Stimulated activated CD8-positive, alpha-beta memory T cell treated with anti-CD3 and anti-CD28 coated beads, Interleukin-2, amount 100 ng/mL, for 1 hour (primary cell): ENCODE measurements at places on chromosomes 2 and 18.

DNA sequence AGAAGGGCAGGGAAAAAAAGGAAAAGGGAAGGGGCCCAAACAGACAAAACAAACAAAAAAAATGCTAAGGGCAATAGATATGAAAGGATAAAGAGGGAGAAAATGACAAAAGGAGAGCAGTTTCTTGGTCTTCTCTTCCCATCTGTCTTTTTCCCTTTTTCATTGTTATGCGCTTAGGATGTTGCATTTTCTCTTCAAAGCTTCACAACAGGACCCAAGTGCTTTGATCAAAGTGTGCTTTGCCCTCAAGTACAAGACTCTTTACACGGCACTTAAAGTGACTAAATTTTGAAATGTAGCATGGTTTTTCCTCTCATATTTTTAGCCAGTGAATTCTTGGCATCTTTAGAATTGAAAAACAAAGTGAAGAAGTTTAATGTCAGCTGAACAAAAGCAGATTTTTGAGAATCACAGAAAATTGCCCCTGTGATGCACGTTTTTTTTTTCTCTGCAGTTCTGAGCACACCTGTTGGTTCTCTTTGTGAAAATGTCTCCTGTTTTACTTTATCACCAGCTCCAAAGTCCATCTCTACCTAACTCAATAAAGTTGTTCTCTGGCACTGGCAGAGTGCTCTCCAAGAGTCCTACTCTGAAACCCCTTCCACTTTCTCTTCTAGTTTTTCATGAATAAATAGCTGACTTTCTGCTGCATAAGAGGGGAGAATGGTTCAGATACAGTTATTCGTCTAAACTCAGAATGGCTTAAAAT, 126.6 kb downstream of the KCNH7 start:
- DNase-seq = no peak

- DNase-seq = no peak
These were observed 1339.0 kb downstream of the LRP1B start for GRCh38 chr2:140791802-140792201.

DNA sequence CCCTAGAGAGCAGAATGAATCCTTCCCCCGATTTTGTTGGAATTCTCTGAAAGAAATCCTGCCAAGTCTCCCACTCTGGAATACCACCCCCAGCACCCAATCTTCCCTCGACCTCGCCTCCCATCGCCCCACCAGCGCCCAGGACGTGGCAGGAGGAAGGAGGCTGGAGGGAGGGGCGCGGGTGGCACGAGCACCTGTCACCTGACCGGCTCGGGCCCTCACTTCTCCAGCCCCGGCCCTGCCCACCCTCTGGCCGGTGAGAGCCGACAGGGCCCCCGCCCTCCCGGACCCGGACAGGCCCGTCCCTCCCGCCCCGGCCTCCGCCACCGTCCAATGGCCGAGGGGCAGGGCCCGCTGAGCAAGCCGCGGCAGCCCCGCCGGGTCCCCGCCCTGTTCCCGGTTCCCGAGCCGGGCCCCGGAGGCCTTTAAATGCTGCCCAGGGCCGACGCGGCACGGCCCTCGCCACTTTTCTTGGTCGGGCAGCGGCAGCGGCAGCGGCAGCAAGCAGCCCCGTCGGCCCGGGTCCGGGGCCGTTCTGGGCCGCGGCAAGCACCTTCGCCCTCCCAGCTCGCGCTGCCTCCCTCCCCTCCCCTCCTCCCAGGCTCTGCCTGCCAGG, at the start of gene LGALSL:
Gene LGALSL, plus strand, starts transcription at position 393 of the 616 bp plus-strand sequence. CDS start 384 bp downstream, outside the sequence.
- no peak for DNase-seq

DNA sequence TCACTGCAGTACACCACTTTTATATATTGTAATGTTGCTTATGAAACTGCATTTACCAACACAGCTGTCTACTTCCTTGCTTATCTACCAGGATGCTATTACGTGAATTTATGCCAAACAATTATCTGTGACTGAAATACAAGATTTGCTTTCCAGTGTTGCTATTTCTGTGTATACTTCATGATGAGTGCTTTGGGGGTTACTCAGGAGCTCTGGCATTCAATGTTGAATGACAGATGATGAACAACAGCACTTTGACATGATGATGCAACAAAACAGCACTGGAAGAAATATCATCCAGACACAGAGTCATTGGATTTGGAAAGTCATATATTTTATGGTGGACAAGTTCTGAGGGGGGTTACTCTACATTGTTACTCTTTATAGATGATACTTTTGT, 125.8 kb downstream of the NETO1 start:
- no peak for DNase-seq

DNA sequence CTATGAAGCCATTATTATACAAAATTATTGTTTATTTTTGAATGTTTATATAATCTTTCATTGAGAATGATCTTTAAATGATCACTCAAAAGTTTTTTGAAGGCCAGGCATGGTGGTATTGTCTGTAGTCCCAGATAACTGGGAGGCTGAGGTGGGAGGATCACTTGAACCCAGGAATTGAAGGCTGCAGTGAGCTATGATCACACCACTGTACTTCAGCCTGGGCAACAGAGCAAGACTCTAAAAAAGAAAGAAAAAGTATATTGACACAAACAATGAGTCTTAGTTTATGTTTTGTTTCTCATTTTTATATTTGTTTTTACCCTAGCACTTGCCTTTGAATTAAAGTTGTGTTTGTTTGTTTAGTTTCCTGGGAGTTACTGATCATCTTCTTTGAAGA, 2.3 kb downstream of the TWSG1 start:
- DNase-seq = no peak

DNA sequence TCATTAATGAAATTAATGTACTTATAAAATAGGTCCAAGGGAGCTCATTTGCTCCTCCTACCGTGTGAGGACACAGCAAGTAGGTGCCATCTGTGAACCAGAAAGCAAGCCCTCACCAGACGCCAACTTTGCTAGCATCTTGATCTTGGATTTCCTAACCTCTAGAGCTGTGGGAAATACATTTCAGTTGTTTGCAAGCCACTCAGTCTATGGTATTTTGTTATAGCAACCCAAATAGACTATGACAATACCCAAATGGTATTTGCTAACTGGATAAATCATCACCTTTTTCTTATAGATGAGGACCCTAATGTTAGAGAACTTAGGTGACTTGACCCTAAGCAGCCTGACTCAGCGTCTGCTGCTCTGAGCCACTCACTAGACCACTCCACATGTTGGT, 379.6 kb downstream of the HRH4 start:
- DNase-seq = no peak

DNA sequence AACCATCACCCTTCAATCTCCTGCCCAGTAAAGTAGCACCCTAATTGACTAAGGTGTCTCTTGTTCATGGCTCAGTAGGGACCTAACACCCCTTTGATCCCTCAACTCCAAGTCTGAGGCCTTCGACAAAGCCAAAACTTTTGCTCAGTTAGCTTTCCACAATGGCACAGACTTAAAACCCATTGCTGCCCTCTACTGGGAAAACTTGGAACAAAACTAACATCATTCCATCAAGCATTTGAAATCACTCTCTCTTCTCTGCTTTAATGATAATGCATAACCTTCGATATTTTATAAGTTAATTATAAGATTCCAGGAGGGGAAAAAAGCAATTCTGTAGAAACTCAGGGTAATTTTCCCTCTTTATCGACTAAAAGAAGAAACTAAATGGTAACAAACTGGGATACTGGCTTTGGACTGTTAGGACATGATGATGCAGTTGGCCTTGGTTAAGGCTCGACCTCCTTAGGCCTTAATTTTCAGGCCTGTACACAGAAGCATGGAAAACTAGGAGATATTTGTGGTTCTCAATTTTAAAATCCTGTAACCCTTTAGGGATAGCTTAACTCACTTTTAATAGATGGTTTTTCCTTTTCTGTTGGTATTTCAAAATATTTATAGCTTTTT, 127.8 kb downstream of the STK39 start:
- no peak for DNase-seq

- no peak for DNase-seq
These were observed 899.1 kb downstream of the TMEM182 start for GRCh38 chr2:103660947-103661346.

GRCh38 chr2:169182573-169182972, 113.2 kb downstream of the DHRS9 start:
- no peak for DNase-seq

GRCh38 chr2:238122287-238123217, 15.9 kb upstream of the KLHL30 start:
- no peak for DNase-seq

DNA sequence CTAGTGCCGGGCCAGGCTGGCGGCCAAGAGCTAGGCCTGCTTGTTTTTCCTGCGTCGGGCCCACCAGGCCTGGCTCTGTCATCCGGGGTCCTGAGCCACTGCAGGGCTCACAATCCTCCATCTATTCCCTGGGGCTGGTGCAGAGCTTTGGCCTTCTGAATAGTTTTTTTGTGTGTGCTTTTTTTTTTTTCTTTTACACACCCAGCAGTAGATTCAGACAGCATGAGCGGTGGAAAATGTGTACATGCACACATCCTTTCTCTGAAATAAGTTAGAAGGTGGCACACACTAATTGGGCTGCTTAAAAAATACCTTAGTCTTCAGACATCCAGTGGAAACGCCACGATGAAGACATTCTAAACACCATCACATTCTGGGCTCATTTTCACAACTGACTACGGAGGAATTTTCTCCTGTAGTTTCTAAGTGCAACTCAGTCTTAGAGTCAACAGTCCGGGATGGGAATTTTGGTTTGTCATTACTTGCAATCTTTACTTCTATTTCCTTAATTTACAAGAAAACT, 6.1 kb downstream of the ZFP36L2 start:
- DNase-seq = no peak

- no peak for DNase-seq
These were observed 107.0 kb downstream of the RAPGEF4 start for GRCh38 chr2:172842511-172843265.

DNA sequence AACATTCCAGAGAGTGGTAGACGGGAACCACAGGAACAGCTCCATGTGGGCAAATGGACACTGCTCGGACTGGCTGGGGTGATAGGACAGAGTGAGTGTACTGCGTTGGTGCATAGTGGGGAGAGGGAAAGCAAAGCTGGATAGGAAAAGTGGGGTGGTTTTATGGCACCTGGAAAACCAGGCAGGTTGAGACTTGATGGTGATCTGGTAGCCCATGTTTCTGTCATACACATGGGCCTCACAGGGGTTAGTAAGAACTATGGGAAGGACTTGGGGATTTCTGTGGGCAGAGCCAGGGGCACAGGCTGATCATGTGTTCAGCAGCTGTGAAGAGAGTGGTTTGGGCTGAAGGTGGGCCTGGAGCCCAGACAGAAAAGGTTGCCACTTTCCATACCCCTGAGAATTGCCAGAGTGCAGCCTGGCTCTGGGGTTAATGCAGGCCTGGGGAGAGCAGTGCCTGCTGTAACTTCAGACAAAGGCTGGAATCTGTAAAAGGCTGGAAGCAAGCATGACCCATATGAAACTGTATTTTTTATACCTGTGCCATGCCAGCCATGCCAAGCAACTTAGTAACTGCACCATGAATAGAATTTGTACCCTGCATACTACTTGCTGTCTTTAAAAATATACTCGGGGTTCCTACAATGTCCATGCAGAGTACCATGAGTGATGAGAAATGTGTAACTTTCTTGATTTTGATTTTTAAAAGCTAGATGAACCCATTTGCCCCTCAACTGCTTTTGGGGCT, 41.9 kb downstream of the RPIA start:
- DNase-seq = no peak

DNA sequence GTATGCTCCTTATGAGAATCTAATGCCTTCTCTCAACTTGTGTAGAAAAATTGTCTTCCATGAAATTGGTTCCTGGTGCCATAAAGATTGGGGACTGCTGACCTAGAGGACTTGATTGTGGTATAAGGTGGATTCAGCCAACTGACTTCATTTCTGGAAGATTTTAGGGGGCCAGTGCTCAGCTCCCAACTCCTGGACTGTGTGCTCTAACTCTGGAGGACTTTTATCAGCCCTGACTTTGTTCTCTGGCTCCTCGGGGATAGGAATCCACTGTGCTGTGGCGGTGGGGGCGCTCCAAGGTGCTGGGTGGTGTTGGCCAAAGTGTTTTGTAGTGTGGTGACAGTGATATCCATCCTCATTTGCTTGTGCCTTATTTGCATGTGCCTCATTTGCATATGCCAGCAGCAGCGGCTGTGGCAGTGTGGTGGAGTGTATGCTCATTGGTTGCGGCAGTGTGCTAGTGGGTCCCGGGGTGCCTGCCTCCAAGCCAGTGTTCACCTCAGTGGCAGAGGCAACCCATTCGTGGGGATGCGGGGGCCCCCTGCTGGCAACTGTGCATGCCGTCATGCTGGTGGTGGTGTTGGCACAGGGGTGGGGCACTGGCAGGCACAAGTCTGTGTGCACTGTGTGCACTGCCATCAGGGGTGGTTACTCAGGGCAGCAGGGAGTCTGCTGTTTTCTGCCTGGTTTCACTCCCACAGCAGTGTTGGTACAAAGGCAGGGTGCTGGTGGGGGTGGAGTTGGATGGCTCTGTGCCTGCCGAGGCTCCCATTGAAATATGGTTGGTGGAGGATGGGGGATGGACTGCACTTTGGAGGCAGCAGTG, 19.6 kb downstream of the EHBP1 start:
- no peak for DNase-seq

DNA sequence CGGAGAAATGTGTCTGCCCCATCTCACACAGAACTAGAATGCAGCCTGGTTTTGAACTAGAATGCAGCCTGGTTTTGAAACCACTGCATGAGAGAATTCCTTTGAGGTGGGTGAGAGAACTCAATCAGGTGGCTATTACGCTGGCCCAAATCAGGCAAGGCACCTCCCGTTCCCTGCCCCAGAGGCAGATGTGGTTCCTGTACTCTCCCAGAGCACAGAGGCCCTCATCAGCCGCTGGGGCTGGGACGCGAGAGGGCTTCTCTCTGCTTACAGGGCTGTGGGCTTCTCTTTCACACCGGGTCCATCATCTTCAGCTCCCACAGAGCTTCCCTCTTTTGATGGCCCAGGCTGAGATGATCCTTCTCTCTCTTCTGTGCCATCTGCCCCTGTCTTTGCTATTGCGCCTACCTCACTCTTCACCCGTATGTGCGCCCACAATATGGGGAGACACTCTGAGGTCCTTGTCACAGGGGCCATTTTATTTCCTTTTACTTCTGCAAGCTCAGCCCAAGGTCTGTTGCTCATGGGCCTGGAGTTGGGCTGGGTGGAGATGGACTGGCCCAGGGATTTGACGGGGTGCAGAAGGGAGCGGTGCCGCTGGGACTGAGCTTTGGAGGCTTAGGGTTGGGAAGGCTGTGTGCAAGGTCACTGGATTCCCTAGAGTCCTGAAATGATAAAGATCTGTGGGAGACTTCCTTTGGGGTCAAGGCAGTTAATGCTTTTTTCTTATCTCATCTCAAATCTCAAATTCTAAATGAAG, 84.4 kb upstream of the HS6ST1 start:
- no peak for DNase-seq

- DNase-seq = no peak
These were observed 40.7 kb downstream of the KLHL14 start for GRCh38 chr18:32732165-32732564.

DNA sequence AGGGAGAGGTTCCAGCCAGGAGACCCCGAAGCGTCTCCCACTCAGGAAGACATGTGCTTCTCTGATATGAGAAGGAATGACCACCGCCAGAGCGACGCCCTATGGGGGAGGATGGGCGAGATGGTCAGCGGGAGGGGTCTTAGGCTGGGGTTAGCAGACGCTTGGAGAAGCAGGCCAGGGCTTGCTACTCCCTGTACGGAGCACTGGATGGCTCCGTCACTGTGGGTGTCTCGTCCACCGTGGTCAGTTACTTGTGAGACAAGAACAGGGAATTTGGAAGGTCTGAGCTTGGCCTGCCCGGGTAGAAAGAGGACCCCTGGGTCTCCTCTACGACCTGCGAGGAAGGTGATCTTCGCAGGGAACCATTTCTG, 39.8 kb downstream of the TMEM18 start:
- no peak for DNase-seq

GRCh38 chr2:138503652-138504051, 2.1 kb downstream of the SPOPL start:
- no peak for DNase-seq
